ENCODE measurements at places on chromosomes 5 and 9. TPM values are rescaled to one million over a fixed set of nuclear protein-coding genes. Genes with fewer than 3 reads are reported as not detected.

PTGER4 gene
- total RNA-seq, result 6.1 TPM

TCF7 gene
- total RNA-seq, result 2.2 TPM

PCDHGA3 gene
- 22.9 TPM for total RNA-seq

MAMDC4 gene
- total RNA-seq, result 11.0 TPM

- no peak for DNase-seq
These were observed 44.4 kb upstream of the GPR21 start for GRCh38 chr9:122988920-122989621.

DNA sequence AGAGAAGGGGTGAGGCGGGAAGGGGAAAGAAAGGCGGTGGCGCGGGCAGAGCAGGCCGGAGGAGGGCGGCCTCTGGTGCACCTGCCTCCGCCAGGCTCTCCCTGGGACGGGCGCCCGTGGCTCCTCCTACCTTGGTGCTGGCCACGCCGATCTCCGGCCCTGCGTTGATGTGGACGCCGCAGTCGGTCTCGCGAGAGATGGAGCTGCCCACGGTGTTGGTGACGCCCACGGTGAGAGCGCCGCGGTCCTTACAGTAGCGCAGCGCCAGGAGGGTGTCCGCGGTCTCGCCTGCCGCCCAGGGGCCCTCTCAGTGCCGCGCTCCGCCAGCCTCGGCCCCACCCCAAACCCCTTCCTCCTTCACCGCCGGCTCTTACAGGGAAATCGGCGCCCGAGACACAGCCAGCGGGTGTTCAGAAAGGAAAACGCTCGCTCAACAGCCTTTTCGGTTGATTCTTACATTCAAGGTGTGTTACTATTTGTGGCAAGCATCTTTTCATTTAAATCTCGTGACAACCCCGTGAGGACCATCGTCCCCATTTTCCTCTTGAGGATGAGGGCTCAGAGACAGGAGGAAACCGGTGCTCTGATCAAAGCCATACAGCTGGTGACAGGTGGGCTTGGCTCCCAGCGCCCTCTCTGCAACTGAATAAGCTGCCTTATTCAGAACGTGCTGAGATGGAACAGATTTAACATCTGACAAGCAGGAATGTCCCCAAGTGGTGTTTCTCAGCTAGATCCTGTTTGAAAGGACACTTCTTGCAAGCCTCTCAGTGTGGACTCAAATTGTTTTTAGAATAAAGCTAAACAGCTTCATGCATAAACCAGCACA, 22.0 kb upstream of the MAPK9 start:
- peak; percentile 83 for DNase-seq

DNA sequence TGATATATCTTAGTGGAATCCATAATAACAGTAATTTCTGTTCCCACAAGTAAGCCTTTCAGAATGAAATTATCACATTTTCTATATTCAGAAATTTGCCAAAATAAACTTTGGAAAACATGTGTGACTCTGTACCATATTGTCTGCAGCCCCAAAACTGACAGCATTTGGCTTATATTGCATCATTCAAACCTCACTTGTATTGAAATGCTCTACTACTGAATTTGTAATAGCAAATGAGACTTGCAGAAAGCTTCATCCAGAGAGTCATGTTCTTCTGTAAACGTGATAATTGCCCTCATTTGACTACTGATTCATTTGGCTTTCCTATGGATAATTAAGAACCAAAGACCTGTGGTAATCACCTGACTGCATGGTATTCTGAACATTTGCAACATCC, 1249.5 kb upstream of the CDH18 start:
- DNase-seq, result no peak

DNA sequence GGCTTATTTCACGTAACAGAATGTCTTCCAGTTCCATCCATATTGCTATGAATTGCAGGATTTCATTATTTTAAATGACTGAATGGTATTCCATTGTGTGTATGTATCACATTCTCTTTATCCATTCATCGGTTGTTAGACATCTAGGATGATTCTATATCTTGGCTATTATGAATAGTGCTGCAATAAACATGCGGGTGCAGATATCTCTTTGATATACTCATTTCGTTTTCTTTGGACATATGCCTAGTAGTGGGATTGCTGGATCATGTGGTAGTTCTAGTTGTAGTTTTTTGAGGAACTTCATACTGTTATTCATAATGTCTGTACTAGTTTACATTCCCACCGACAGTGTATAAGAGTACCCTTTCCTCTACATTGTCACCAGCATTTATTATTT, 460.5 kb downstream of the MAN2A1 start:
- no peak for DNase-seq

DNA sequence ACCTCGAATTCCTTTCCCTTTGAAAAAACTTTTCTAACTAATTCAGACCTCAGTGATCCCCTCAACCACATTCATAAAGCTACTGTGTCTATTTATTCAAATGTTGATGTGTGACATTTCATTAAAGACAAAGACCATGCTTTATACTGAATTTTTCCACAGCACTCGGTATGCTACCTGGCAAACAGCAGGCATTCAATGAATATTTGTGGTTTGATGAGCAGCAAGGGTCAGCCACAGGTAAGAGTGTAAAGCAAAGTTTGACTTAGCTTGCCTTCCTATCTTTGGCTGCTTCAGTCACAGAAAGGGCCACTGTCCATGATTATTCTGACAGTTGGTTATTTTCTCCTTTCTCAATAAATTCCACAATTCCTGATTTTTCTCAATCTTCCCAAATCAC, 5.1 kb upstream of the CDC42SE2 start:
- no peak for DNase-seq

DNA sequence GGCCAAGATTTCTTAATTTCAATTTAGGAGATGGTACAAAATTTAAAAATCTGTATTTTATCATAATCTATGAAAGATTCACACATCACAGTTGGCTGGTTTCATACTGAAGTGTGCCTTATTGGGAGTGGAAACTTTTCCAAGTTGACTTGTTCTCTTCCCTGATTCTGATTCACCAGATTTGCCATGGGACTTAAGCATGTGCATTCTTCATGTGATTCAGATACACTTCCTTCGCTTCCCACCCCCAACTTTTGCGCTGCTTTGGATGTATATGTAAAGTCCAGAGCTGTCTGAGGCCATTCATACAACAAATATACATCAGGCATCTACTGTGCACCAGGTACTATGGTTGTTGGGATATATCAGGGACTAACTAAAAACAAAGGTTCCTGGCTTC, 34.4 kb downstream of the CPEB4 start:
- DNase-seq, result no peak

GRCh38 chr5:60597572-60598320, 102.2 kb downstream of the DEPDC1B start:
- DNase-seq, result no peak

DNA sequence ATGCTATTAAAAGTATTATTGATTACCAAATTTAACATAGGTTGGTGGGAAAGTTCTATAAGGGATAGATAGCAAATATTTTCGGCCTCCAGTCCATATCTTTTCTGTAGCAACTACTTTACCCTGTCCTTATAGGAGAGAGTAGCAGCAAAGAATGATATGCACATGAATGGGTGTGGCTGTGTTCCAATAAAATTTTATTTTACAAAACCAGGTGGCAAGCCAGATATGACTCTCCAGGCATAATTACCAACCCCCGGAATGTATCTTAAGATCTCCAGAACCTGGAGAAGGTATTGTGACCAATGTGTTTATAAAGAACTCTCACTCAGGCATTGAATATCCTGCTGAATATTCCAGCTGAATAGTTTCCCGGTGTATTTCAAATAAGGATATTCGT, 1461.2 kb downstream of the MAT2B start:
- no peak for DNase-seq

GRCh38 chr9:93648181-93648580, 71.8 kb downstream of the PHF2 start:
- DNase-seq, result no peak

GRCh38 chr5:91126448-91126847, 256.7 kb downstream of the ARRDC3 start:
- DNase-seq, result no peak

GRCh38 chr9:4508907-4509589, 18.8 kb downstream of the SLC1A1 start:
- no peak for DNase-seq

DNA sequence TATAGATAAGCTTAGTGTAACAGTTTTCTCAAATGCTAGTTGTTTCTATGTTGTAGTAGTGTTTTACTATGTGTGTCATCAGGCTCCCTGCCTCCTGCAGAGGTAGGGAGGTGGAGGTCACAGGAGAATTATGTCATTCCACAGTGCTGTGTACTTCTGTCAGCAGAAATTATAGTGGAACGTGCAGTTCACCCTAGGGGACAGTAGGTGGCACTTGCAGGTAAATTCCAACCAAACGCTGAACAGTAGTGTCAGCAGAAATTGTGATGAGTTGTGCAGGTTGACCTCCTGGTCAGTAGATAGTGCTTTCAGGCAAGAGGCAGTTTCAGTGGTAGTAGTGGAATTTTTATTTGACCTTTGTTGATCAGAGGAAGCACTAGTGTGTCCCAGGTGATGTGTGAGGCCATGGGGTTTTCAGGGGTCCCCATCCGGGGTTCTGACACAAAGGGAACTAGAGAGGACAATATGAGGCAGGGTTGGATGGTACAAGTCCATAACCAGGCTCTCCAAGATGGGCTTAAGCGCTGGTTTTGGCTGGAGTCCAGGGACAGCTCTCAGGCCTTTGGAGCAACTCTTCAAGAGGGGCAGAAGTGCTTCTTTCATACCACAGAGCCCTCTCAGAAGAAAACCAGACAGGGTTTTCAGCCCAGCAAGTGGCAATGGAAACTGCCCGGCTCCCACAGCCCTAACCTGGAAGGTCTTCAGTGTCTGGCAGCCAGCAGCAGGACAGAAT, 402.9 kb downstream of the CYLC2 start:
- DNase-seq, result no peak

DNA sequence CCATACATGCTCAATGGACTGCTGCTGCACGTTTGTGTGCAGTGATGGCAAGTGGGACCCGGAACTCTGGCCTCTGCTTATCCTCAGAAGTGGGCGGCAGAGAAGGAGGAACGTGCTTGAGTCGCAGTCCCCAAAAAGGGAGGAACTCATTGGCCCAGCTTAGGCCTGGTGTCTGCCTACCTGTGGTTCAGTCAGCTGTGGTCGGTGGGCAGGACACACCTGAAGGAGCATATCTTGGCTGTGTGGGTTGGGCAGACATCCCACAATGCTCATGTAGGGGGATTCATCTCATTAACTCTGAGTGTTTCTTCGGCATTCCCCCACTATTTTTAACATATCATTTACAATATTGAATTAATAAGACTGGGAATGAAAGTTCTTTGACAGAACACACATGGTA, 122.9 kb upstream of the IL12B start:
- DNase-seq, result no peak

DNA sequence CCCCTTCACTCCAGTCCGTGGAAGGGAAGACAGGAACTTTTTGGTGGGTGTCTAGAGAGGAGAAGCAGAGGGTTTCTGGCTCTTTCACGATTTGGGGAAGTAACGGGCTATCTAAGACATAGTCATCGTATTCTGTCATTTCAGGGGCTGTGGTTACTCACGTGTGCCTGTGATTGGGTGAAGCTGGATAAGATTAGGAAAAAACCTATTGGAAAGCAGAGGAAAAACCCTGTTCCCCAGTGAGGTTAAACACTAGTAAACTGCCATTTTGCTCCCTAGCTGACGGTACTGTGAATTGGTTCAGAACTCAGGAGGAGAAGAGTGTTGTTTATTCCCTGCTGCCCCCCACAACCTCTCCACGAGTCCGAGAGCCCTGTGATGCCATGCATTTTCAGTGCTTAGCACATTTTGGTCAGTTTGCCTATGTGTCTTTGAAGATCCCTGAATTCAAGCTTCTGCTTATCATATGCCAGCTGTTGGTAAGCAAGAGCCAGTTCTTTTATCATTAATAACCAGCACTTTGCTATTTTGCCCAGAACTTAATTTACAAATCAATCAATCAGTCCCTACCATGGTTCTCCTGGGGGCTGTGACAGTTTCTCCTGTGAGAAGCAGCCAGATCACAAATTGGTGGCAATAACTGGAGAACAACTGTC, 45.1 kb upstream of the ROR2 start:
- DNase-seq, result no peak

- DNase-seq, result peak; percentile 66
These were observed 72.6 kb downstream of the ZNF354C start for GRCh38 chr5:179132586-179133355.

DNA sequence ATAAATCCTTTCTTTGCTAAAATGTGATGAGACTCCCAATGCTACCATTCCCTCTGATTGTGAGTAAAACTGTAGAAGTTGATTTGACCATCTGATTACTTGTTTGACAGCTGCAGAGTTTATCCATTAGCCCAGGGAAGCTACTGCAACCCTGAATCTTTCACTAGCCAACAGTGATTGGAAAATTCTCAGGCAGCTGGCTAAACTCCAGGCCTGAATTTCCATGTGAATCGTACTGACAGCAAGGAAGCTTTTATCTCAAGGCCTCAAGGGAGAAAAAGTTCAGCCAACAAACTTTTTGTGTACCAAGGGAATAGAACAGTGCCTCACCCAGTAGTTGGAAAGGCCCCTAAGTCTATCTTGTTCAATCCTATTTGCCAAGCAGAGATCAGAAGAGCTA, 246.7 kb upstream of the TRPM3 start:
- DNase-seq, result no peak

- no peak for DNase-seq
These were observed 12.9 kb upstream of the F2RL1 start for GRCh38 chr5:76805821-76806505.

- no peak for DNase-seq
These were observed 70.1 kb downstream of the CWC27 start for GRCh38 chr5:64838803-64839202.

DNA sequence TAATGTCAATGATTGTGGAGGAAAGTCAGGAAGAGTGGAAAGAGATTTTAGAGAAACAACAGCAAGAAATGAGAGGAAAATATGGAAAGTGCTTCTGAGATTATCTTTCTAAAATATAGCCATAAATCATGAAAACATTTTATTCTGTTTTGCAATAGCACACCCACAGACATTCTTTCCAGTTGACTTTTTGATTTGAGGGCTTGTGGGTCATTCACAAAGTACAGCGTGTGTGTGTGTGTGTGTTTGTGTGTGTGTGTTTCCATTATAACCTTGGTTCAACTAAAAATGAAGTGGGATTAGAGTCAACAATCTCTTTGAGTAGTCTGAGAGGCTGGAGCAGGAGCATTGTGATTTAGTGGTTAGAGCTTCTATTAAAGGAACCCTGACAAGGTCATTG, 116.6 kb upstream of the GAS1 start:
- DNase-seq, result no peak

DNA sequence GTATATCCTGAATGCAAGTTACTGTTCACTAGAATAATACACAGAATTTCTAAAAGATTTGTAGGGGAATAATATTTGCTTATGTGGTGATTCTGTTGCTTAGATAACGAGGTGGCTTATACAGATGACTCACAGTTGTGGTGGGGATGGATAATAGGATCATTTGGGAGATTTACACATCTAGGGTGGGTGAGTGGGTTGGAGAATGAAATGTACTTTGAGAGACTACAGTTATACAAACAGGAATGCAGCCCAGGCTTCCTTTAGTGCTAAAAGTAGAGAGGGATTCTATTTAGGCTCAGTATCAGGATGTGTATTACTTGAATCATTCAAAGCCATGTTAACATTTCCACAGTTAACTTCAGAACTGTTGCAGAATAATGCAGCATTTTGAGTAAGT, 1.8 kb downstream of the CTXN3 start:
- DNase-seq, result no peak

GRCh38 chr5:63155310-63155631, 576.7 kb downstream of the LRRC70 start:
- DNase-seq, result no peak
